ENCODE measurements at places on chromosomes 12 and 14.

DNA sequence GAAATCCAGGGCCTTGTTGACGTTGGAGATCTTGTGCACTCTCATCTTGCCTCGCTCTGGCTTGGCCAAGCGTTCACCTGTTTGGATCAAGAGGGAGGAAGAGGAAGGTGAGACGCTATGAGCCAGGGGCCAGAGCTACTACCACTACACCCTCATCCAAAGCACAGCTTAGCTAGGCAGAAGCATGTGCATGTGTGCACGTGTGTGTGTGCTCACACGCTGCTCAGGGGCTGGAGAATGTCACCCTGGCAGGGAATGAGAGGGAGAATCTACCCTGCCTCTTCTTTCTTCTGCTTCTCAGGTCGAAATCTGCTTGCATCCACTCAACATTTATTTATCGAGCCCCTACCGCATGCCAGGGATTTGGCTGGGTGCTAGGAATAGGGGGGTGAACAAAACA lies 58.1 kb downstream of the ACTN1 start:
- no peak for DNase-seq

GRCh38 chr12:94481734-94482133 lies 22.1 kb upstream of the CEP83 start:
- no peak for DNase-seq

- no peak for DNase-seq
Measured at GRCh38 chr14:95033682-95034632, 123.4 kb downstream of the DICER1 start.

GRCh38 chr14:31340297-31341063 lies 79.9 kb downstream of the HEATR5A start:
- DNase-seq = no peak

All from stimulated activated CD4-positive, alpha-beta T cell treated with anti-CD3 and anti-CD28 coated beads, TNF-alpha, amount 100 ng/mL, for 48 hours (primary cell).